ENCODE measurements at places on chromosomes 16 and 17.
A peak's percentile ranks its signal among the peaks of the same experiment; 100 is the strongest.

DNA sequence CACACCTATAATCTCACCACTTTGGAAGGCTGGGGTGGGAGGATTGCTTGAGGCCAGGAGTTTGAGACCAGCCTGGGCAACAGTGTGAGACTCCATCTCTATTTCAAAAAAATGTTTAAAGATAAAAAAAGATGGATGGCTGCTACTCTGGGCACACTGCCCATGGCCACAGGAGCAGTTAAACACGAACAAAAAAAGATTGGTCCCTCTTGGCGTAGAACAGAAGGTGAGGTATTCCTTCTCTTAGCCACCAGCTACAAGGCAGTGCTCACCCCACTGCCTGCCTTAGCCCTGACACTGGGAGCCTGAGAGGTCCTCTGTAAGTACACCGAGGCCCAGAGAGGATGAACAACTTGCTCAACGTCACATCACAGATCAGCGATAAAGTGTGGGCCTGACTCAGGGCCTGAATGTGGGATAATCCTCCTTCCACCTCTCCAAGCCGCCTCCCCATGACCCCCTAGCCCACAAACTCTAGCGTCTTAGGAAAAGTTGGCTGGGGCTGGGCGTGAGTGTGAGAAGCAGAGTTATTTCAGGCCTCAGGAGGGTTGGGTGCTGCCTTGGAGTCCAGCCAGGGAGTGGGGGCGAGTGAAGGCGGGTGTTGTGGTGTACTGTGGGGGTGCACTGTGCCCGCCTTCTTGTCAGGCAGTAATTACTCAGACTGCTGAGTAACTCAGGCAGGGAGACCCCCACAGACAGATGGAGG, 2.3 kb upstream of the DPH1 start:
- no peak for DNase-seq

- DNase-seq, result peak; percentile 64
Measured at GRCh38 chr17:10061111-10061845, 137.1 kb downstream of the GAS7 start.

DNA sequence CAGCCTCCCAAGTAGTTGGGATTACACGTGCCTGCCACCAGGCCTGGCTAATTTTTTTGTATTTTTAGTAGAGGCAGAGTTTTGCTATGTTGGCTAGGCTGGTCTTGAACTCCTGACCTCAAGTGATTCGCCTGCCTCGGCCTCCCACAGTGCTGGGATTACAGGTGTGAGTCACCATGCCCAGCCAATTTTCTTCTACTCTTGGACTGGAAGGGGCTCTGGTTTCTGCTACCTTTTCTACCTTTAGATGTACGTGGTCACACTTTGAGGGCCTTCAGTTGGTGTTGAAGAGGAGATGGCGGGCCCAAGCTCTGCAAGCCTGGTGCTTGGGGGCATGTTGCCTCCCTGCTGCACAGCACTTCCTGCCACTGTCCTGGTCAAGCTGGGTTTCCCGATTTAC, 173.6 kb downstream of the PRKCA start:
- no peak for DNase-seq

DNA sequence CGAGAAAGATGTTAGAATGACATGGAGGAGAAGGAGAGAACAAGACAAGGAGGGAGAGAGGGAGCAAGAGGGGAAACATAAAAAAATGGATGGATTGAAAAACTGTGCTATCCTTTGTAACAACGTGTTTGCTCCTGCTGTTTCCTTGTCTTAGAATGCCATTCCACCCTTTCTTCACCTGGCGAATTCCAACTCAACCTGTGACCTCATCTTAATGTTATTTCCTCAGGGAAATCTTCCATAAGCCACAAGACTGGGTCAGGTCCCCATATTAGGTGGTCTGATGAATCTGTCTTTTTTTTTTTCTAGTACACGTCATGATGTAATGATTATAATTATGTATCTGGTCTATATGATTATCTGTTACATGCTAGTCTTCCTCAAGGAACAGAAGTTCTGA, 195.0 kb upstream of the MAF start:
- DNase-seq, result no peak

- no peak for DNase-seq
Measured at GRCh38 chr16:82402665-82403218, 224.0 kb upstream of the CDH13 start.

DNA sequence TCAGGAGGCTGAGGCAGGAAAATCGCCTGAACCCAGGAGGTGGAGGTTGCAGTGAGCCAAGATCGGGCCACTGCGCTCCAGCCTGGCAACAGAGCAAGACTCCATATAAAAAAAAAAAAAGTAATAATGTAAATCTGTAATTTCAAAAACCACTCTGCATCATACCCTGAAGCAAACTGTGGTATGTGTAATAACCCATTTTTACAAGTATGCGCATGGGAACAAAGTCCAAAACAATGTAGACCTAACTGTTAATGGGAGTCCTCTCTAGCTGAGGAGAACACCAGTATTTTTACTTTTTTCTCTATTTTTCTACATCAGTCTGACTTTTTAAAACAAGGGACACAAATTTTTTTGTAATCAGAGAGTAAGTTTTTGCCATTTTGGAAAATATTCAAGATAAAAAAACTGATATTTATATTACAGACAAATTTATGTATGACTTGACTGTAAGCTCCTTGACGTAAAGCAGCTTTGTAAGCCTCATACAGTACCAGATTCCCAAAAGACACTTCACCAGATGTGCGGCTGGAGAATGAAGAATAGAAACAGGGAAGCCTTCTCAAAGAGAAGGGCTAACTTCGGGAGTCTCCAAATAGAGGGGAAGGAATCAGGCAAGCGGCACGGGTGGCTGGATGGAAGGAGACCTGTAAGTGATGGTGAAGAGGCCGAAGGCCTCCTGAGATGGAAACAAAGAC, 25.7 kb downstream of the CMTM4 start:
- DNase-seq, result no peak

DNA sequence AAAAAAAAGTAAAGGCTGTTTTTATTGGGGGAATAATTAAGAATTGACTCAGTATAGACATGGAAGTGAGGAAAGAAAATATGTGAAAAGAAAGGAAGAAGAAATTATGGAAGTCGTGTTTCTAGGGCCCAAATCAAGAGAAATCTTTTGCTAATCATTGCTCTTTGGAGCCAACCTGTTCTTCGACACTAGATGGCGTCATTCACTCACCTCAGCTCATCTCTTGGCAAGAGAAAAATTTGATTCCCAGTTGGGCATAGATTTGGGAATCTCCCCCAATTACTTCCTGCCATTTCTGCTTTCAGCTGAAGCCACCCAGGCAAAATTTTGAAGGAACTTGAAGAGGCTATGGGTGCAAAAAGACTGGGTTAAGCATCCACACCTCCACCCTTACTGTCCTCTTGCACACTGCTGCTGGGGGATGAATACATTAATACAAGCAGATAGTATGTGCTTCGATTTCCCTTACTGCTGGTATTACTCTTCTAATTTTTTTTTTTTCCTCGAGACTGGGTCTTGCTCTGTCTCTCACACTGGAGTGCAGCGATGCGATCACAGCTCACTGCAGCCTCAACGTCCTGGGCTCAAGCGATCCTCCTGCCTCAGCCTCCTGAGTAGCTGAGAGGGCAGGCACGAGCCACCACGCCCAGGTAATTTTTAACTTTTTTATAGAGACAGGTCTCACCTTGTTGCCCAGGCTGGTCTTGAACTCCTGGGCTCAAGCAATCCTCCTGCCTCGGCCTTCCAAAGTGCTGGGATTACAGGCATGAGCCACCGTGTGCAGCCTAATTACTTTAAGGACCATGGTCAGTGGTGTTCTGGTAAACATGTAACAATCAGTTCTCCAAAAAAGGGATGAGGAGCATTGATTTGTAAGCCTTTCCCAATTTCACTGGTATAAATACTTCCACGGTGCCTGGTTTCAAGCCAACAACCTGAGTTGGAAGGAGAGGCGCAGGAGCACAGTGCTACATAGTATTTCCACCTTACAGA, 13.5 kb downstream of the PSMD7 start:
- no peak for DNase-seq

DNA sequence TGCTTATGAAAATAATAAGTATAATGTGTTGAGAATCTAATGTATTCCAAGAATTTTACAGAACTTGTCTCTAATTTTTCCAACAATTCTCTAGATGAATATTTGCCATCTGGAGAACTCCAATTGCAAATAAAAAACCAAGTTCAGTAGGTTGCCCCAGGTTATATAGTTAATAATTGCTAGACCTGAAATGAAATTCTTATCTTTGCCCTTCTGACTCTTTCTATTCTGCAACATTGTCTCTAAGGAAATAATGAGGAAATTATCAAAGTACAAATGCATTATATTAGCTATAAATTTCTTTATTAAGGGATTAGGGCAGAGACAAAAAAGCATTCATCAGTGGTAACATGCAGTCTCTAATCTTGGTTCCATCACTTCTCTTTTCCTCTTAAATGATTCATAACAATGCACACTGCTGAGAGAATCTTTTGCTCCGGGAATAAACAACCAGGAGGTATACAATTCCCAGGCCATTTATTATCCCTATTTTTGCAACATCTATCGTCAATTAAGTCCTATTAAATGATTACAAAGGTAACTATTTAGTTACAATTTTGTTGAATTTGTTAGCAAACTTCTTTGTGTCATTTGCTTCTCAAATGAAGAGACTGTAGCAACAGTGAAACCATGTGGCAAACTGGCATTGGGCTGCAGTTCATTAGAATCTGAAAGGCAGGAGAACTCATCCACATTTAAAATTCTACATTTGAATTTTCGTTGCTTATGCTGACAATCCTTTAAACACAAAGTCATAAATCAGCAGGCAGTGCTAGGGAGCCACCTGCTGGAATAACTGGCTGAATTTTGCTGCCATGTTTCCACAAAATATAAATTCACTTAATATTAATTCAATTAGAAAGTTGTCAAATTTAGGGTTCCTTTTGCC, 349.6 kb downstream of the KIF2B start:
- DNase-seq, result no peak

DNA sequence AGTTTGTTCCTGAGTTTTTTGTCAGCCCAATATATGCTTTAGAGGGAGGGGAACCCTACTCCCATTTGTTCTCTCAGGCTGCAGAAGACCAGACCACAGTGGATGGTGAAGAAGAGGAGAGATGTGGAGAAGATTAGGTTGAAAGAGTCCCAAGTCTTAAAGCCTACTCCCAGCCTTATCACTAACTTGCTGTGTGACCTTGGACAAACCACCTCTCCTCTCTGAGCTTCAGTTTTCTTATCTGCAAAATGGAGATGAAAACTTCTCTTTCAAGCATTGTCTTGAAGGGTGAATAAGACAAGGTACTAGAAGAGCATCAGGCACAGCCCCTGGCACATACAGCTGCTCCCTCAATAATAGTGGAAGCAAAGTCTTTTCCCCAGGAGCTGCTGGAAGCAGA, 15.1 kb upstream of the LHX1 start:
- DNase-seq, result no peak

DNA sequence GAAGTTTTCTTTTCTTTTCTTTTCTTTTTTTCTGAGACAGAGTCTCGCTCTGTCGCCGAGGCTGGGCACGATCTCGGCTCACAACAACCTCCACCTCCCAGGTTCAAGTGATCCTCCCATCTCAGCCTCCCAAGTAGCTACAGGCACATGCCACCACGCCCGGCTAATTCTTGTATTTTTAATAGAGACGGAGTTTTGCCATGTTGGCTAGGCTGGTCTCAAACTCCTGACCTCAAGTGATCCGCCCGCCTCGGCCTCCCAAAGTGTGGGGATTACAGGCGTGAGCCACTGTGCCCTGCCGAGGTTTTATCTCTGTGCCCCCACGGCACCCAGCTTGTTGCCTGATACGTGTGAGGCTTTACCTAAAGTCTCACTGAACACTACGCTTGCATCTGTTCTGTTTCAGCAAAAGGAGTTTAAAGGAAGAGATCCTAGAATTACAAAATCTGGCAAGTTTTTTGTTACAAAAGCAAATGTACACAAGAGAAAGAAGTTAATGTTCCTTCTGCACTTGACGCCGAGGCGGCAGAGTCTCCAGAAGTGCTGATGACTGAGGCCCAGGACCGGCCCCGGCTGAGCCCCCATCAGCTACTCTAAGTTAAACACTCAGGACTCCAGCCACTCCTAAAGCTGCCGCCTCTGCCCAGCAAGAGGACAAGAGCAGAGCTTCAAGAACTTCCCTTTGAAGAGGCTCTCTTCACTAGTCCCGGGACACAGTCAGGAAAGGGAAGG, 9.2 kb downstream of the ABCA3 start:
- no peak for DNase-seq

- DNase-seq, result peak; percentile 23
Measured at GRCh38 chr16:3909791-3910583, 29.5 kb upstream of the CREBBP start.

DNA sequence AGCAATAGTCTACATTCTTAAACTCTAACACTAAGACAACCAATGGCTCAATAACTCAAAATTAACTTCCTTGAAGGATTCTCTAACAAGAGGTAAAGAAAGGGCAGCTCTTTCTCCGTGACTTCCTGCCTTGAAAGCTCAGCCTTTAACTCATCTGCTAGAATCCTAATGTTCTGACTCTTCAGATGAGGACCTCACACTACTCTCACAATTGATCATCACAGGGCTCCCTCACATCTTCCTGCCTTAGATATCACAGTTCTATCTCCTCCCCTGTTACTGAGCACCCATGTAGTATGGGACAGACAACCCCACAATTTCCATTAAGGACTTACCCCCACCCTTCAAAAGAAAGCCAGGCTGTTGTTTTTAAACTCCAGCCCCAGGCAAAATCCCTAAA, 33.5 kb downstream of the SMURF2 start:
- no peak for DNase-seq

DNA sequence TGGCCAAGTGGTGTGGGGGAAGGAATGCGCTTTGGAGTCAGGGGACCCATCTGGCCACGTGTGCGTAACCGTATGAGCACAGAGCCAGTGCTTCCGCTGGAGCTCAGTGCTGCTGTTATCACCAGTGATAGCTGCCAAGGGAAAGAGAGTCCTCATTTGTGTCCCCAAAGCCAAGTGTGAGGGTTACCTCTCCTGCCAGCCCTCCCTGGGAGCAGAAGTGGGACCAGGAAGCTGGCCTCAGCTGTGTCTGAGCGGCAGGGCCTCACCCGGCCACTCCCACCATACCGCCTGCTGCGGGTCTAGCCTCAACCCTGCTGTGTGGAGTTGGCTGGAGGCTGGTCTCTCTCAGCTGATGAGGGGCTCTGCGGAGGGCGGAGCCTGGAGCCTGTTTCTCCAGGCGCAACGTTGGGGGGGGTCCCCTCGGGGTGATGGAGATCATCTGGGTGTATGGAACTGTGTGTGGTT, 44.5 kb downstream of the MEAK7 start:
- DNase-seq, result peak; percentile 28

GRCh38 chr17:74734256-74734655, 2.8 kb upstream of the RAB37 start:
- no peak for DNase-seq

DNA sequence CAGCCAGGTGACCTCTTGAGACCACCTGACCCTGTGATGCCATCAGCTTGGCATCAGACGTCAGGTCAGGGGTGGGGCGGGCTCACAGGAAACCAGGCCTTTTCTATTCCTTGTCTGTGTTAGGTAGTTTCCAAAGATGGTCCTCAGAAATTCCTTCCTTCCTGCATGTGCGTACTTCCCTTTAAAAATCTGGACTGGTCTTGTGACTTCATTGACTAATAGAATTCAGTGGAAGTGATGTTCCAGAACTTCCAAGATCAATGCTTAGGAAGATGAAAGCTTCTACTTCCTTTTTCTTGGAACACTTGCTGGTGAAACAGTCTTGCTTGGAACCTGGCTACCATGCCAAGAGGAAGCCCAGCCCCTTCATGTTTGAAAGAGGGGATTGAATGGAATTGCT, 10.0 kb upstream of the N4BP1 start:
- no peak for DNase-seq
